ENCODE measurements at places on chromosomes 6 and 20.

- DNase-seq = no peak
Measured at GRCh38 chr6:170044836-170045562, 245.9 kb downstream of the DLL1 start.

- DNase-seq = no peak
Measured at GRCh38 chr6:45743028-45743615, 272.5 kb downstream of the CLIC5 start.

GRCh38 chr6:110738899-110739365 is 76.3 kb downstream of the CDK19 start:
- DNase-seq = no peak

DNA sequence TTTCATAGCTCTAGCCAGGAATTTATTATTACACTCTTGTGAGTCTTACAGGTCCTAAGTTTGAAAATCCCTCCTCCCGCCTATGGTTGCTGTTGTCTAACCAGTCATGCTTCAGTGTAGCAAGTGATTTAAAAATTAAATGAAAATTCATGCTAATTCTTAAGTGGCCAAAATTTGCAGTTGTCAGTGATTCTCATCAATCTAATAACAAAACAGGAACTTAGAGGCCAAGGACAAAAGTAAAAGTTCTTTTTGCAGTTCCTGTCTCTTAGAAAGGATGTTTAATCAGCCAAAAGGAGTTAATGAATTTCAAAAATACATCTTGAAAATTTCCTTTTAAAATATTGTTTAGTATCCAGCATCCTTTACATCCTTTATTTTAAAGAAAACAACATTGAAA is 36.3 kb downstream of the VTA1 start:
- DNase-seq = no peak

DNA sequence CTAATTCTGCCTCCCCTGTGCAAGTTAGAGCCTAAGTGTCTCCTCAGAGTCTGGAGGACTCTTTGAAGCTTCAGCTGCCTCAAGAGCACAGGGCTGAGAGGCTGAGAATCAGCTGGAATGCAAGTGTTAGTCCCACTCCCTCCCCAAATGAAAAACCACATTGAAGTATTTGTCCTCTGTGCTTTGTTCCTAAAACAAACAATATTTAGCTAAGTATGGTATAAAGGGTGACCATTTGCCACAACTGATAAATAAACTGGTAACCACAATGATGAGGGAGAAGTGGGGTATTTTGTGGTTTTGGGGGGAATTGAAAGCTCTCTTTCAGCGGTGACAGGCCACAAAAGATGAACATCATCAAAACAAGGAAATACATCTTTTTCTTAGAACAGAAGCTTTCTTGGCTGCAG is 91.7 kb upstream of the HDDC2 start:
- no peak for DNase-seq

GRCh38 chr6:170487707-170488329 is 65.3 kb downstream of the PSMB1 start:
- no peak for DNase-seq

DNA sequence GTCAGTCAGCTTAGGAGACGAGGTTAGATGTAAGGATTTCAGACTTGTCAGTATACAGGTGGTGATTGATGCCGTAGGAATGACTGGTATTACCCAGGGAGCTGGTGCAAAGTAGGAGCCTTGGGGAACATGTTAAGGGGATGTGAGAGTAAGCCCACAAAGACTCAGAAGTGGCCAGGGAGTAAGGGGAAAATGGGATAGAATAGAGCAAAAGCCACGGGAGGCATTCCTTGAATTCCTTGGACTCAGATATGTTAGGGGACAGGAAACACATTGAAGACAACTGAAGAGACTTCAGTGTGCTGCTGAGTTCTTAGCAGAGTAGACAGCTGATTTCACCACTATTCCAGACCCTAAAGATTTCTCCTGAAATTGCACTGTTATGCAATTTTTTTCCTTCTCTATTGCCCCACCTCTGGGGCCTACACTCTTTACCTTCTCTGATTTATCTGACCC is 1.2 kb upstream of the ACAT2 start:
- DNase-seq = no peak

- no peak for DNase-seq
Measured at GRCh38 chr6:56708810-56709597, 66.3 kb upstream of the DST start.

DNA sequence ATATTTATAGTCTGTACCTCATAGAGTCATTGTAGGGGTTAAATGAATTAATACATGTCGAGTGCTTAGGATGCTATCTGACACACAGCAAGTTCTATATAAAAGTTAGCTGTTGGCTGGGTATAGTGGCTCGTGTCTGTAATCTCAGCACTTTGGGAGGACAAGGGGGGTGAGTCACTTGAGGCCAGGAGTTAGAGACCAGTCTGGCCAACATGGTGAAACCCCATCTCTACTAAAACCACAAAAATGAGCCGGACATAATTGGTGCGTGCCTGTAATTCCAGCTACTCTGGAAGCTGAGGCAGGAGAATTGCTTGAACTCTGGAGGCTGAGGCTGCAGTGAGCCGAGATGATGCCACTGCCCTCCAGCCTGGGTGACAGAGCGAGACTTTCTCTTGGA is 222.9 kb downstream of the UBE3D start:
- no peak for DNase-seq

DNA sequence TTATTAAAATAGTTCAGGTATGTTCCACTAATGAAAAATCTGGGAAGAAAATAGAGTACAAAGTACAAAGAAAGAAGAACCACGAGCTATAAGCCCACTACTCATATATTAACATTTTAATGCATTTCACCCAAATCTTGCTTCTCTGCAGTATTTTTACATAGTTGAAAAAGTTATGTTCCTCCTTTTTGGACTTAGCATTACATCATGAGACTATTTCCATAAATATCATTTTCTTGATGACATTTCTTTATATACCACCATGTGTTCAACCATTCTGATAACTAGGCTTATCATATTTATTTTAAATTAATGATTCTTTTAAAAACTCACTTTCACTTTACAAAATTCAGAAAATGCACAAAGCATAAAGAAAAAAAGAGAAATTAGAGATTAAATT is 3.0 kb downstream of the IPCEF1 start:
- DNase-seq = no peak

- no peak for DNase-seq
Measured at GRCh38 chr6:107801173-107801886, 22.8 kb downstream of the SCML4 start.

DNA sequence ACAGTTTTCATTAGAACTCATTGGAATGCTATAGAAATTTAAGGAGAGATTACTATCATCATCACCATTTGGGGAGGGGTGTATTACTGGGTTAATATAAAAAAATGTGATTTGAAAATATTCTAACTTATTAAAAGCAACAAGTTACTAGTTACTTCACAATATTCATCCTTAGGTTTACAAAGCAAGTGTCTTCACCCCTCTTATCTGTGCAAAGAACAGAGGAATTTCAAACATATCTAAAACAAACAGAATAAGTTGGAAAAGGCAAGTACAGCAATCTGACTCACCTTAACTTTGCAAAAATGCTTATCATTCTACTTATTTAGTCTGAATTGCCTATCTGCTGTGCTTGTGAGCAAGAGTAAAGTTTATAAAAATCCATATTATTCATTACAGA is 32.9 kb downstream of the DCBLD1 start:
- no peak for DNase-seq

- DNase-seq = no peak
Measured at GRCh38 chr20:40815156-40816038, 126.4 kb upstream of the MAFB start.

DNA sequence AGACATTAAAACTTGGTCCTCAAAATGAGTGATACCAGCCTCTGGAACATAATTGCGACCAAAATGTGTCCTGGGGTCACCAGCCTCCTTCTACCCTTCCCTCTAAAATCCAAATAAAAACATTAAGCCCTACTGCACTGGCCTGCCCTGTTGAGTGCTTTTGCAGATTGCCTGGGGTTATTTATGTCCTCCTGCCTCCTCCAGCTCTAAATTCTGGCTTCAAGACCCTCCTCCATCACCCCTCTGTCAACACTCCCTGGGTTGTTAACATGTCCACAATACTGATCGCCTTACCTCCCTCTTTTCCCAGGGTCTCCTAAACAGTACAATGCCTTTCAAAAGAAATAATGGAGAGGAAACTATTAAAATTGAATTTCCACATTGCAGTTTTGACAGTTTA is 327.5 kb downstream of the NRN1 start:
- DNase-seq = no peak

DNA sequence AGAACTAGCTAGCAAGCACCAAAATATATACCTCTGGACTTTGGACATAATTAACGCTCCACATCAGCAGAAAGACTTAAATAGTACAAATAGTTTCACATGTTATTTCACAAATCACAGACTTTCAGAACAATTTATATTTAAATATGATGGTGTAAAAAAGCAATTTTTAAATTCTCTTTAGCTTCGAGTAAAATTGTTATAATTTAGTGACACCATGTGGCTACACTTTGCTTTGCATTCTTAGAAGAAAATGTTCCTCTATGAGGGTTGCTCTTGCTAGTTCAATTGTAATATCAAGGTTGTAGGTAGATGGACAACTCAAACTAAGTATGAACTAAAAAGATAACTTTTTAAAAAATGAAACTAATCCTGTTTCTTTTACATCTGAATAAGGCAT is 69.0 kb downstream of the BTBD9 start:
- no peak for DNase-seq

- DNase-seq = peak; percentile 48
Measured at GRCh38 chr6:53335224-53335994, 13.3 kb downstream of the ELOVL5 start.

DNA sequence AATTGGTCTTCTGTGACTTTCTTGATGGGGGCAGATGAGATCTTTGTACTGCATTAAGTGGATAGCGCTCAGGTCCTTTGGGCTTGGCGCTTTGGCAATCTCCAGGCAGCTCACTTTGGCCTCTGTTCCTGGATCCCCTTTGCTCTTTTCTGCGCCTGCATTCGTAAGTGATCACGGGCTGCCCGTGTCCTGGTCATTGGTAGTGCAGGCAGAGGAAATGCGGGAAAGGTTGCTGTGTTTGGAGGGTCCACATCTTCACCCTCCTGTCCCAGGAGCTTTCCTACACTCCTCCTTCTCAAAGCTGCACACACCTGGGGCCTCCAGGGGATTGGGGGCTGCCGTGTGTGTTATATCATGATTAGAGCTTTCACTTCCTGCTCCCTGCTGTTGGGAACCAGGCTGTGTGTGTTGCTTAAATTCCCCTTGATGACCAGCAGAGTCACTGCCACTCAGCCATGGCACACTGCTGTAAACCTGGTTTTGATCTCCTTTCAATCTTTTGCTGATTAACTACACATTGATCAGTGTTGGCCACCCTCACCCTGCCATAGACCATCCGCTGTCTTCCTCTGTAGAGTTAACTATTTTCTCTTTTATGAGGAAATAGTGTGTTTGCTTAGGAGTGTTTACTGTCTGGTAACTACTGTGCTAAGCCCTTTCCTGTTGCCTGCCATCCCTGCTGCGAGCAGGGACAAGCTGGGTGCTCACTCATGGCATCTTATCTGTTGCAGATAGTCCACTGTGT is 13.0 kb upstream of the SNHG17 start:
- DNase-seq = no peak

- DNase-seq = no peak
Measured at GRCh38 chr6:138063726-138064125, 43.5 kb downstream of the PERP start.

DNA sequence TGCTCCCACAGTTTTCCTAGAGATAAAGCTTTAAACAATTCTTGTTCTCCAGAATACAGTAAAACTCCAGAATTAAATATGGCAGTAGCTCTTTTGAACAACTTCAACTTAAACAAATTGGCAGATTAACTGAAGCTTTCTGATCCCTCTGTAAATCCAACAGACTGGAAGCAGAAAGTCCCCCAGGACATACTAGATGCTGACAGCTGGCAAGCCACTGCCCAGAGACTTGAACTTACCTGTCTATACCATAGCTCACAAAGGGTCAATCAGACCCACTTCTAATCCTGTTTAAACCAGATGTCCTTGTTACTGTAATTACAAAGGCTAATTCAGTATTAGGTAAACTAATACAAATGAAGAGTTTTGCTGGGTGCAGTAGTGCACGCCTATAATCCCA is 12.3 kb downstream of the GPLD1 start:
- DNase-seq = no peak

- DNase-seq = no peak
Measured at GRCh38 chr6:70107852-70108629, 194.8 kb downstream of the COL9A1 start.

GRCh38 chr20:17445543-17445942 is 85.6 kb downstream of the BFSP1 start:
- DNase-seq = no peak

DNA sequence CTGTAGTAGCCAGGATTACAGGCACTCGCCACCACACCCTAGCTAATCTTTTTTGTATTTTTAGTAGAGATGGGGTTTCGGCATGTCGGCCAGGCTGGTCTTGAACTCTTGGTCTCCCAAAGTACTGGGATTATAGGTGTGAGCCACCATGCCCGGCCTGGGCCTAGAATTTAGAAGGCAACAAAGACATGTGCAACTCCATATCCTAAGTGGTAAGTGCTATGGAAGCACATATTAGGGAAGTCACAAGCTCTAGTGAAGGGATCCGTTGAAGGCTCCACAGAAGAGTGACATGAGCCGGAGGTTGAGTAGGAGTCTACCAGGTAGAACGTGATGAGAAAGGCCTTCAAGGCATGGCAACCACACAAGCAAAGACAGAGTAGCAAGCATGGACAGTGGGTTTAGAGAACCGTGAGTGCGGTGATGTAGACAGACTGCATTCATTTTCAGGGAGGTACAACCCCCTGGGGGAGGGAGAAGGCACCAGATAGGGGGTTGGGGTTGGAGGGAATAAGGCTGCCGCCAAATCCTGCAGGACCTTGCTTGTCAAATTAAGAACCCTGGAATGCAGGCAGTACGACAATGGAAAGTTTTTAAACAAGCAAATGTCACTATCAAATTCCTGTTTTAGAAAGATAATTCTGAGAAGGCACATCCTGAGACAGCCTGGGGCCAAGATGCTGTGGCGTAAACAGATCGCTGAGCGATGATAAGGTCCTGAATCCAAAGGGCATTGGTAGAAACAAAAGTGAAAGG is 50.2 kb downstream of the ARHGAP18 start:
- DNase-seq = no peak

- no peak for DNase-seq
Measured at GRCh38 chr6:105178110-105178509, 1.7 kb downstream of the POPDC3 start.

- DNase-seq = no peak
Measured at GRCh38 chr20:36097337-36098151, 57.0 kb upstream of the EPB41L1 start.

- DNase-seq = no peak
Measured at GRCh38 chr6:10723567-10723881, 654 bp downstream of the TMEM14C start.

DNA sequence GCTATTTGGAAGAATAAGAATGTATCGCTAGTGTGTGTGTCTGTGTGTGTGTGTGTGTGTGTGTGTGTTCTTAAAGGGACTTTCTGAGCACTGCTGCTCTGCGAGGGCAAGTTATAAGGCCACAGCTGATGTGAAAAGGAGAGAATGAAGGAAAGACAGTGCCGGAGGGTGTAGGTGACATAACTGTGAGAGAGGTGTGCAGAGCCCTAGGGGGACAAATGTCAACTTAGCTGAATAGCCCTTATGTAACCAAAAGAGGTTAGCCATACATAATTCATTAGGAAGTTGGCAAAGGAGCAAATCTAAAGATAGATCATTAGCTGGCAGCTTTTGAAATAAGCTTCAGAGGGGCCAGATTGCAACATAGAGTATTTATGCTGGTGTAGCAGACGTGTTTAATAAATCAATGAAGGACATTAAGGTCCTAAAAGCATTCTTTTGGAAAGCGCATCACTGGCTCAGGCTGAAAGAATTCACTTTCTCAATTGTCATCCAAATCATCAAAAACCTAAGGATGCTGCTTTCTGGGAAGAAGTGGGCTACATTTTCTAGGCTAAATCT is 81.0 kb downstream of the NDUFAF5 start:
- DNase-seq = no peak
